Astrocyte (in vitro differentiated cells and primary cell): ENCODE measurements at places on chromosomes 3 and 15. TPM values are rescaled to one million over a fixed set of nuclear protein-coding genes. Genes with fewer than 3 reads are reported as not detected.

- no peaks in the 10 kb centered on the region for H3K4me1 ChIP-seq
- no peaks in the 10 kb centered on the region for H3K36me3 ChIP-seq
Measured at GRCh38 chr15:67801926-67802914, 23.1 kb upstream of the SKOR1 start.

GRCh38 chr15:62706317-62706716 is 336.2 kb upstream of the TPM1 start:
- DNase-seq, result no peak
- no peak overlapping the region for H3K4me3 ChIP-seq
- peaks cover 2% of the 10 kb centered on the region for H3K36me3 ChIP-seq
- no peaks in the 10 kb centered on the region for H3K4me1 ChIP-seq
- H3K27ac ChIP-seq, result no peak overlapping the region
- no peaks in the 10 kb centered on the region for H3K27me3 ChIP-seq

- H3K4me1 ChIP-seq, result no peaks in the 10 kb centered on the region
- no peaks in the 10 kb centered on the region for H3K36me3 ChIP-seq
- no peak for DNase-seq
- H3K27me3 ChIP-seq, result no peaks in the 10 kb centered on the region
Measured at GRCh38 chr3:169563775-169564059, 99.8 kb downstream of the MECOM start.

GRCh38 chr15:98734466-98735199 is 86.3 kb downstream of the IGF1R start:
- H3K36me3 ChIP-seq, result no peaks in the 10 kb centered on the region
- H3K4me1 ChIP-seq, result peaks cover 2% of the 10 kb centered on the region
- DNase-seq, result no peak
- no peaks in the 10 kb centered on the region for H3K27me3 ChIP-seq

DNA sequence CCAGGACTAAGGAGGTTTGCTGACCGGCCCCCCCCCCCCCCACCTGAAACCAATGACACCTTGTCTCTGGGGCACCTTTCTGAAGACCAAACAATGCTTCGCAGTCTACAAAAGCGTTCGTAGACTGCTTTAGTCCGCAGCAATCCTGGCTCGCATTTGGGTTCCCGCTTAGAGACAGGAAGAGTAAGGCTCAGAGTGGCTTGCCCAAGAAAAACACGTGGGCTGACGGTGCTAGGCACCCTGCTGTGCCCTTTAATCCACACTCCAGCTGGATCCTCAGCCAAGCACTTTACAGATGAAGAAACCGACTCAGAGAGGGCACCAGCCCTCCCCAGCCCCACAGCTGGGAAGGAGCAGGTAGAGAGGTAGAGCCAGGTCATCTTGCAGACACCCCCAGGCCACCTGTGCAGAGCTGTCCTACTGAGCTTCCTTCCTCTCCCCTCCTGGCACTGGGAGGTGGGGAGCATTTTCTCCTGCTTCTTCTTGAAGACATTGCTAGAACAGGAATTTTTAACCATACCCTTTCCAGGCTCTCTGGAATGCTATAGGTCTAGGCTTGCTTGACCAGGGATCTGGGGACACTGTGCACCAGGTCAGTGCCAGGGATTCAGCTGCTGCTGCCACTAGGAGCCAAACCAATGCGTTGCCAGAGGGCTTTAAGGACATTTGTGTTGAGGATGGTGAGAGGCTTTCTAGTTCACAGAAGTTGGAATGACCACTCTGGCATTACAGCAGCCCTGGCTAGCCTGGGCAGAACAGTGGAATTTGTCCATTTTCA is 1.0 kb upstream of the KLF15 start:
- no peak overlapping the region for H3K27ac ChIP-seq
- no peaks in the 10 kb centered on the region for H3K36me3 ChIP-seq
- H3K4me1 ChIP-seq, result peaks cover 21% of the 10 kb centered on the region
- peak overlapping the region; percentile 56 for H3K4me3 ChIP-seq

GRCh38 chr3:23751212-23751723 is 54.5 kb upstream of the UBE2E1 start:
- H3K27me3 ChIP-seq, result no peaks in the 10 kb centered on the region
- no peak overlapping the region for H3K4me3 ChIP-seq
- peaks cover 16% of the 10 kb centered on the region for H3K4me1 ChIP-seq
- H3K27ac ChIP-seq, result no peak overlapping the region
- H3K36me3 ChIP-seq, result no peaks in the 10 kb centered on the region
- peak; percentile 47 for DNase-seq

DNA sequence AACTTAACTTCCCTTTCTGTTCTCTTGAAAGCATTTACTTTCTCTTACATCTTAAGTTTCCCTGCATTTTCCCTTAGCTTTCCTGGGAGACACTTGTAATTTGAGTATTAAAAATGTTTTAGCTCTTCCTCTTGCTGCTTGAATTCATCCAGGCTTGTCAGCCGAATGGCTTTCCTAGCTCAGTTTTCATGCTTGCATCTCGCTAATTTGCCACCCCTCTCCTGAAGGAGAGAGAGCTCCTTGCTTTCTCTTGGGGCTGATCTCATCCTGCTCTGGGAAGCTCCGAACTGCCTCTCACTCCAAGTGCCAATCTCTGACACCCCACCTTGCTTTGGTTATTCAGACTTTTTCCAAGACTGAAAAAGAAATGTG is 374.6 kb upstream of the TBL1XR1 start:
- no peak overlapping the region for H3K27ac ChIP-seq
- no peak overlapping the region for H3K4me3 ChIP-seq
- no peaks in the 10 kb centered on the region for H3K4me1 ChIP-seq
- no peaks in the 10 kb centered on the region for H3K27me3 ChIP-seq

- H3K36me3 ChIP-seq, result no peaks in the 10 kb centered on the region
- no peaks in the 10 kb centered on the region for H3K27me3 ChIP-seq
- H3K4me1 ChIP-seq, result peaks cover 18% of the 10 kb centered on the region
Measured at GRCh38 chr3:12994357-12994606, 78.9 kb downstream of the IQSEC1 start.

DNA sequence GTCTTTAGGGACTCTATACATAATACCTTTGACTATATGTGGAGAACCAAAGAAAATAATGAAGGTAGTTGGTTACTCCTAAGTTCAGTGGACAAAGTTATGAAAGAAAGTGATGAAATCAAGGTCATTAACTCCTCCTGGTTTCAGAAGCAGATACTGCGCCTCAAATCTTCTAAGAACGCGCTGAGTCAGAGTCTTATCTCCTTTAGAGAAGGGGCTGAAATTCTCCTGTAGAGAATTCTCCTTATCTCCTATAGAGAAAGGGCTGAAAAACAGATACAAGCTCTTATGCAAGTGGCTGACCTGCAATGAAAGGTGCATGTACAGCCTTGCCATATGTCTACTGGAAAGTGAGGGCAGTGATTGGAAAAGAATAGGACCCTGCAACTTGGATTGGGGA is 824.2 kb downstream of the NSUN3 start:
- H3K27ac ChIP-seq, result no peak overlapping the region
- H3K36me3 ChIP-seq, result no peaks in the 10 kb centered on the region
- DNase-seq, result no peak
- no peaks in the 10 kb centered on the region for H3K4me1 ChIP-seq

GRCh38 chr3:45153658-45154437 is 7.7 kb upstream of the CDCP1 start:
- no peaks in the 10 kb centered on the region for H3K36me3 ChIP-seq
- peak; percentile 79 for DNase-seq
- H3K4me1 ChIP-seq, result peaks cover 16% of the 10 kb centered on the region
- no peak overlapping the region for H3K4me3 ChIP-seq

GRCh38 chr3:61353382-61353781 is 102.1 kb upstream of the FHIT start:
- no peaks in the 10 kb centered on the region for H3K4me1 ChIP-seq
- H3K27me3 ChIP-seq, result no peaks in the 10 kb centered on the region
- no peak overlapping the region for H3K4me3 ChIP-seq
- H3K36me3 ChIP-seq, result no peaks in the 10 kb centered on the region
- no peak overlapping the region for H3K27ac ChIP-seq

DNA sequence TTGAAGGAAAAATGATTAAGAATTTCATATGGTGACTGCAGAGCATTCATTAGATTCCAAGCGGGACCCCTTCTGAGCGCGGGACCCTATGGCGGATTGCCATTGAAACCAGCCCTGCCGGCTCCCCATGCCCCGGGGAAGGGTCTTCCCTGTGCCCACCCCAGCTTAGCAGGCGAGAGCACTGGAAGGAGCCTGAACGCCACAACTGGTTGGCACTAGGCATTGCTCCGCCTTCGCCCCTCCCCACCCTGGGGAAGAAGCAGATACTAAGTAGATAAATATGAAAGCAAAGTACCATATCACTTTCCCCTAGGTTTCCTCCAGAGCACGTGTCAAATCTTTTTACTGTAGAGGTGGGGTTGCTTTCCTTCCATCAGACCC is 70.7 kb downstream of the CYP19A1 start:
- peaks cover 45% of the 10 kb centered on the region for H3K27me3 ChIP-seq
- H3K4me1 ChIP-seq, result peaks cover 3% of the 10 kb centered on the region
- H3K27ac ChIP-seq, result no peak overlapping the region
- H3K36me3 ChIP-seq, result no peaks in the 10 kb centered on the region
- H3K4me3 ChIP-seq, result peak overlapping the region; percentile 62
- no peak for DNase-seq

- H3K4me1 ChIP-seq, result peaks cover 4% of the 10 kb centered on the region
- no peak overlapping the region for H3K4me3 ChIP-seq
- peaks cover 15% of the 10 kb centered on the region for H3K36me3 ChIP-seq
- H3K27ac ChIP-seq, result no peak overlapping the region
- DNase-seq, result peak; percentile 69
Measured at GRCh38 chr3:47661121-47661752, 82.6 kb upstream of the CSPG5 start.

GRCh38 chr3:8371960-8372463 is 129.6 kb upstream of the LMCD1 start:
- no peaks in the 10 kb centered on the region for H3K27me3 ChIP-seq
- no peak overlapping the region for H3K4me3 ChIP-seq
- no peaks in the 10 kb centered on the region for H3K36me3 ChIP-seq
- H3K4me1 ChIP-seq, result peaks cover 17% of the 10 kb centered on the region
- no peak for DNase-seq

DNA sequence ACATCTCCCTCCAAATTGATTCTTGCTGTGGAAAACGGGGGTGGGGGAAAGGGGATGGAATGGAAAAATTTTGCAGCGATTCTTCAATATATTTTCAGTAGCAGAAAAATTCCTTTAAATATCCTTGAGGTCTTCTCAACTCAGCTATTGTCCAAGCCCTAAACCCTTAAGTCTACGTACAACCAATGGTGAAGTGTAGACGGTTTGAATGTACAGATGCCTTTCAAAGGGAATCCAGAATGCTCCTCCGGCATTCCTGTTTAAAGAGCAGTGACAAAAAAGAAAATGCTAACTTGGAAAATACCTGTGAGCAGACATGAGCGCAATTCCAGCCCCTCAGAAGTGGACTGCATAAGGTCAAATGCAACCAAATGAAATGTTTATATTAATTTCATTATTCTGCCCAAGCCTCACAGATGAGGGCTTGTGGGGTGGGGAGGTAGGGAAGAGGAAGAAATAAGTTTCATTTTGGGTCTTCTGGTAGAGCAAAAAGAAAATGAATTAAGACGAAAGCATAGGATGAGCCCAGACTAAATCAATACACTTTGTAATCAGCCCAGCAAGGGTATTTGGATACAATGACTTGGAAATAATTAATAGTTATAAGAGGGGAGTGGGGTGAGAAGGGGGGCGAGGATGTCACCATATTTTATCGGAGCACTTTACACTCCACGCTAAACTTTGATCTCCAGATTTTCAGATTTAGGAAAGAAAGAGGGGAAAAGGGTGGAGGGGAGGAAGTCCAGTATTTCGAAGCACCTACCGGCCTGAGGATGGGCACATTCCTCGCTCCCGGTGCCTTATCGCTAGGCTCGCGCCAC is 2.7 kb downstream of the FOXP1 start:
- no peaks in the 10 kb centered on the region for H3K27me3 ChIP-seq
- peak; percentile 6 for DNase-seq
- H3K27ac ChIP-seq, result peak overlapping the region; percentile 96
- H3K4me1 ChIP-seq, result peaks cover 25% of the 10 kb centered on the region

GRCh38 chr3:34001022-34001421 is 202.6 kb downstream of the PDCD6IP start:
- no peak overlapping the region for H3K4me3 ChIP-seq
- H3K27ac ChIP-seq, result no peak overlapping the region
- H3K36me3 ChIP-seq, result no peaks in the 10 kb centered on the region
- no peaks in the 10 kb centered on the region for H3K27me3 ChIP-seq
- DNase-seq, result no peak

DNA sequence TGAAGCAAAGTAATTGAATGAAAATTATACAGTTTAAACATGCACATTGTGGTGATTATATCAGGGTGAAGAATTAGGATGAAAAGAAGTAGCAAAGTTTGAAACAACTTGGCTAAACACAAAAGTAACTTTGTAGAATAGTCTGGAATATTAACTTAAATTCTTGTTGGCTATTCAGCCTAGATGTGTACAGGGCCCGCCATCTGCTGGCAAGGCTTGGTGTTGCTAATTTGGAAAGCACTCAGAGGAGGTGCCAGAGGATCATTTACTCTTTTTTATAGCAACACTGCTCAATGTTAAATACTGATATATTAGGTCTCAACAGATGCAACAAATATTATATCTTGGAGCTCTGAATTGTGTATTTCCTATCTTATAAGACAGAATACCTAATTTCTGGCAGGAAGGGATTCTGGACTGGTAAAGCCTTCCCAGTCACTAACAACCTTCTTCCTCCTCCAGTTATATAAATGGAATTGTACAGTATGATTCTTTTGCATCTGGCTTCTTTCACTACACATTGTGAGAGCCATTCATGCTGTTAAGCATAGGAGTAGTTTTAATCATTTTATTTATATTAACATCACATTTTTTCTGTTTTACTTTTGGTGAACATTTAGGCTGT is 36.1 kb downstream of the TTC23 start:
- H3K36me3 ChIP-seq, result peaks cover 17% of the 10 kb centered on the region
- H3K27me3 ChIP-seq, result no peaks in the 10 kb centered on the region
- no peak overlapping the region for H3K27ac ChIP-seq
- H3K4me1 ChIP-seq, result peaks cover 7% of the 10 kb centered on the region
- DNase-seq, result peak; percentile 25
- no peak overlapping the region for H3K4me3 ChIP-seq

GRCh38 chr15:98954411-98954810 is 53.2 kb downstream of the PGPEP1L start:
- H3K27me3 ChIP-seq, result no peaks in the 10 kb centered on the region
- H3K27ac ChIP-seq, result peak overlapping the region; percentile 48
- no peak overlapping the region for H3K4me3 ChIP-seq
- DNase-seq, result peak; percentile 87
- H3K4me1 ChIP-seq, result peaks cover 27% of the 10 kb centered on the region
- H3K36me3 ChIP-seq, result peaks cover 34% of the 10 kb centered on the region

DNA sequence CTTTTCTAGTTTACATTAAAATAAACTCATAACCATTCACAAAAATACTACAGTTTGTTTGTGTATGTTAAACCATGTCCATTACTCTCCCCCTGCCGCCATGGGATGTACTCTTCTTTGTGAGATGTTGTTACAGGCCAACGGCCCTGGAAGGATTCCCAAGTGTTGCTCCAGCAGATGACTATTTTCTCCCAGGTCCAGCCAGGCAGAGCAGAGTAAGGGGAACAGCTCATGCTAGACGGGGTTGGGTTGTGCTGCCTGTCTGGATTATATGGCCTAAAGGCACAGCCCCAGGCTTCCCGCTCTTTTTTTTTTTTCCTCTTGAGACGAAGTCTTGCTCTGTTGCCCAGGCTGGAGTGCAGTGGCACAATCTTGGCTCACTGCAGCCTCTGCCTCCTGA is 24.5 kb upstream of the SLCO2A1 start:
- no peaks in the 10 kb centered on the region for H3K27me3 ChIP-seq
- peaks cover 4% of the 10 kb centered on the region for H3K4me1 ChIP-seq
- DNase-seq, result no peak
- H3K27ac ChIP-seq, result no peak overlapping the region
- H3K36me3 ChIP-seq, result no peaks in the 10 kb centered on the region
- H3K4me3 ChIP-seq, result no peak overlapping the region

Gene SLC12A1
- total RNA-seq, result not detected in 2 replicates

Gene NR1I2
- total RNA-seq, result not detected in 2 replicates

Gene RTP3
- not detected in 2 replicates for total RNA-seq

Gene MYO1E
- 227 and 244 TPM in 2 replicates for total RNA-seq

Gene CTDSPL2
- total RNA-seq, result 39.8 and 40.4 TPM in 2 replicates

Gene ECE2
- not detected in 2 replicates for total RNA-seq

Gene TERC
- 0.86 and 1.2 TPM in 2 replicates for total RNA-seq
